Lower leg skin (tissue), 4 donors: ENCODE measurements at places on chromosomes 1 and 21. TPM values are rescaled to one million over a fixed set of nuclear protein-coding genes. Genes with fewer than 3 reads are reported as not detected.

Gene DENND2D
- total RNA-seq: 26.7 TPM

Gene FLG2
- total RNA-seq: 1,884 TPM

Gene HSF2BP
- not detected for total RNA-seq

Gene MCOLN3
- 1.1 TPM for total RNA-seq

Gene AK4
- 54.4 TPM for total RNA-seq

Gene PIGR
- total RNA-seq: 0.55 TPM

Gene ADAMTS4
- total RNA-seq: 15.3 TPM

Gene FAM43B
- total RNA-seq: not detected

Gene COL8A2
- 9.8 TPM for total RNA-seq

Gene MYBPH
- not detected for total RNA-seq

Gene ZNF687
- total RNA-seq: 21.9 TPM

Gene CFHR1
- not detected for total RNA-seq

DNA sequence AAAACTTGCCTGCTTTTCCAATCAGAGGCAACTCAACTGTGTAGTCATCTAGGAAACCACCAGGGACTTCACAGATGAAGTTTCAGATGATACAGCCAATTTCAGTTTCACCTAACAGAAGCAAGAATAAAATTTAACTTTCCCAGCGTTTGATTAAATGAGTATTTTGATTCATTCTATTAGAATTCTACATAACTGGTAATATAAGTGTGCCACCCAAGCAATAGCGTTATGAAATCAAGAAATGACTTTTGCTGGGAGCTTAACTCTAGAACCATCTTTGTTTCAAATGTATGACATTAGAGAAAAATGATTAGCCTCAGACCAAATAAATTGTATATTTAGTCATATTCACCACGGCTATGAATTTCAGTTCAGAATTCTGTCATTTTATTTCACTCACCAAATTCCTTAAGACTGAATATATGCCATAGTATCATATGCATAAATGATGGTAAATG lies 239.3 kb downstream of the NRIP1 start:
- no peak for DNase-seq

GRCh38 chr1:34331020-34331926 lies 154.6 kb downstream of the C1orf94 start:
- DNase-seq: no peak

DNA sequence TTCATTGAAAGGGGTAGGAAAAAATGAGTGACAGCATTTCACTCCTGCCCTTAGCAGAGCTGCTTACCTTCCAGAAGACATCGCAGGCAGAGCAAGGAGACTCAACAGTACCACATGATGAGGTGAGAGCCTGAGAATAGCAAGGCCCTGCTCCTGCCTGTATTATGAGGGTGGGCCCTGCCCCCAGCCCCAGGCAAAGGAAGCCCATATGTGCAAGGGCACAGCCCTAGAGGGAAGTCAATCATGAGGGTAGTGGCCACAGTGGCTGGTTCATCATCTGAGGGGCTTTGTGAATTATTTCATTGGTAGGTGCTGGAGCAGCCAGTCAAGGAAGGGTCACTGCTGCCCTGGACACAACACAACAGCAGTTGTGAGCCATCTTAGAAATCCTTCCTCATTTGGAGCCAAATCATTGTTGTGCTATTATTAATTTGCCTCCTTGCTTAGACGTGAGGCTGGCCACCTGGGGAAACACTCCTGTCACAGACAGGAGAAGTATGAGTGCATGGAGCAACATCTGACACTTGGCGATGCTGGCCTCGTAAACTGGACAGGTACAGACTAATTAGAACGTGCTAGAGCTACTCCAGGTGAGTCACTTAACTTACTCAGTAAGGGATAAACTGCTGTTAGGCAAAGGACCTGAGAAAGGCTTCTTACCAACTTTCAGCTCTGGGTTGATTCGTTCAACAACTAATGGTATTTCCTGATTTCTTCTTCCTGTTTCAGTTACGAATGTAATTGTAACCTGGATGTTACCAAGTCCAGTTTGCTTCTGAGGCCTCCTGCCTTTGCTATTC lies 22.7 kb upstream of the ACBD6 start:
- DNase-seq: no peak

DNA sequence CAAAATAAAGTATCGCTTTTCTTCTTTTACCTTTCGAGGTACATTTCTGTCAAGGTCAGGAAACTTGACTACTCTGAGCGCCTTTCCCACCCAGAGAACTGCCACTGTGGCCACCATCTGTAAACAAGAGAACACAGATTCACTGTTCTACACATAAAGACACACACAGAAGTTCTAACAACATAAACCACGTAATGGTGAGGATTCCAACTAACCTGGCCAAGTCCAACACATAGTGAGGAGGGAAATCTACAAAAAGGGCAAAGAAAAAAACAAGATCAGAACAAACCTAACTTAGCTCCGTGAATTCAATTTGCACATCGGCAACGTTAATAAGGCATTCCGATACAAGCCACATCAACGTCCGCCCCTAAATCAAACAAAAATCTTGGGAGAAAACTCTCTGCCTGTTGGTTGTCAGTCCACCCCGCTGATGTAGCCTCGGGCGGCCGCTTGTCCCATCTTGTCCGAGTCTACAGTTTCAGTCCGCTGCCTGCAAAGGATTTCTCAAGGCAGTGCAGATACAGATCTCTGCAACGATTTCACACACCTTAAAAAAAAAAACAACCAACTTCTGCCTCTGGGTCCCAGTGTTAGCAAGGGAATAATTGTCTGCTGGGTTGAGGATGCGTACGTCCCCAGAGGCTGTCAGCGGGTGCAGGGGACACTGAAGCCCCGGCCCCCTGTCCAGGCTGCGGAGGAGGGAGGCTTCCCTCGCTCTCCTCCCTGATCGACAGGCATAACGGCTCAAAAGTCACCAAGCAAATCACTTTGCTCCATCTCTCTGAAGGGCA lies 1.0 kb downstream of the SLC35D1 start:
- DNase-seq: peak; percentile 45

DNA sequence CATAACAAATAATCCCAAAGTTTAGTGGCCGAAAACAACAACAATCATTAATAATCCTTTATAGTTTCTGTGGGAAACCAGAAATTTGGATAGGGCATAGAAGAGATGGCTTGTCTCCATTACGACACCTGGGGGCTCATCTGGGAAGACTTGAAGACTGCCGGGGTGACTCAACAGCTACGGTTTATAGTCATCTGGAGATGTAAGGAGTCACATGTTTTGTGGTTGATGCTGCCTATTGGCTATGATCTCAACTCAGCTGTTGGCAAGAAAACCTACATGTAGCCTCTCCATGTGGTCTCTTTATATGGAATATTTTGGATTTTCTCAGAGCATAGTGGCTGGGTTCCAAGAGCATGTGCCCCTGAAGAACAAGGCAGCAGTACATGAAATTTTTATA lies 29.3 kb upstream of the TSPAN2 start:
- no peak for DNase-seq

DNA sequence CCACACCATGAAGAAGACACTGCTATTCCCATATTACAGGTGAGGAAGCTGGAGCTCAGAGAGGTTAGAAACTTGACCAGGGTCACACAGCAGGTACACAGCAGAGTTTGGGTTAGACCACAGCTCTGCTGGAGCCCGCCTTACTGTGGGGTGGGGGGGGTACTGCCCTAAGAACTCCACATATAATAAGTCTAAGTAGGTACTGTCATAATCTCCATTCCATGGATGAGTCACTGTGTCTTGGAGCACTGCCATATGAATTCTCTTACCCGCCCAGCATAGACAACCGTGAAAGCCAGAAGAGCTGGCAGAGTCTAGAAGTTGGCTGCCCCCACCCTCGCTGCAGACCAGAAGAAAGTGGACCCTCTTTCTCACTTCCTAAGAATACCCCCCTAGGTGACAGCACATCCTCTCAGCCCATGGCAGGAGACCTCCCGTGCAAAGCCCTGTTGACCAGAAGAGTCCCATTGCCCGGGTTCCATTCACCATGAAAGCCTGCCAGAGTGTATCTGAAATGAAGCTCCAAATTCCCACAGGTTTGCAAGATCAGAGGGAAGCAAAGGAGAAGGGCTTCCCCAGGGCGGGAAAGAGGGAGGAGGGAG lies 5.2 kb upstream of the PLA2G2D start:
- DNase-seq: peak; percentile 85

DNA sequence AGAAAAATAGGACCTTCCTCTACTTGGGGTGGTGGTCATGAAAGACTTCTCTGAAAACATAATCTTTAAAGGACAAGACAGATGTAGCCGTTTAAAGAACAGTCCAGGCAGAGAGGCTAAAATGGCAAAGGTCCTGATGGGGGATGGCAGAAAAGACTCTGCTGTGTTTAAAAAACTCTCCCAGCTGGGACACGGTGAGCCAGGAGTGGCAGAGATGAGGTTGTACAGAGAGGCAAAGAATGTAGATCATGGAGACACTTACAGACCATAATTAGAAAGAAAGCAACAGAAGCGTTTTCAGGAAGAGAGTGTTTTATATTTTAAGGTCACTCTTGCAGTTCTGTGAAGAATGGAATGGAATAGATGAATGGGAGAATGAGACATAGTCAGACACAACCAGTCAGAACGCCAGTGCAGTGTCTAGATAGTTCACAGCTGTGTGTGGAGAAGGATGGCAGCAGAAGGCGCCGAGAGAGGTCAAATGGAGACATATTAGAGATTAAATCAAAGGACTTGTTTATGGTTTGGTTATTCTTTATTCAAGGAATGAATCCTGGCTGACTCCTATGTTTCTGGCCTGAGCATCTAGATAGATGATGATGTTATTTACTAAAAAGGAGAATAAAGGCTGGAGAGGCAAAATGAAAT lies 47.8 kb downstream of the USP24 start:
- no peak for DNase-seq

DNA sequence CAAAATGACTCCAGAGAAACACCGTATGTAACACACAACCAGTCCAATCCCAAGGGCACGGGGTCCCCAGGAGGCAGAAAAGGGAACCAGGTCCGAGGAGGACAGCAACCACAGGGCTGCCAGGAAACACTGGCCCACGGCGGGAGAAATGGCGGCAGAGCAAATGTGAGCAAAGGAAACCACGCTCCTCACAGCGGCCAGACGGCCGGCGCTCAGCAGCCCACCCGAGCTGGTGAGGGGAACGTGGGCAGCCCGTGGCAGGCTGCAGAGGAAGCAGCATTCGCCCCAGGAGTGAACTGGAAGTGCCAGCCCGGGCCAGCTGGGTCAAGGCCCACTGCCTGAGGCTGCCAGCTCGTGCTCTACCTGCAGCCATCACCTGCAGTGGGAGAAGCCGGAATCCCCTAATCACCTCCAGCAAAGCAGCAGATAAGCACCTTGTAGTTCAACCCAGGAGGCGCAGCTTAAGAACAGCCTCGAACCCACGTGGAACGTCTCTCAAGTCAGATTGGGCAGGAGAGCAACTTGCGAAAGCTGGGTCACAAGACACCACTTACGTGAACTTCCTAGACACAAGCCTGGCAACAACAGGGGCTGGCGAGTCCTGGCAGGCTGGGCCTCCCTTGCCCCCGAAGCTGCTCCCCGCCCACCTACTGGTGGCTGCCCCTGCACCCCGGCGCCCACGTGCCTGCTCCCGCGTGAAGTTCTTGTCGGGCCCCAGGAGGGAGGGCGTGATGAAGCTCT lies 6.7 kb downstream of the SLC19A1 start:
- DNase-seq: peak; percentile 81

DNA sequence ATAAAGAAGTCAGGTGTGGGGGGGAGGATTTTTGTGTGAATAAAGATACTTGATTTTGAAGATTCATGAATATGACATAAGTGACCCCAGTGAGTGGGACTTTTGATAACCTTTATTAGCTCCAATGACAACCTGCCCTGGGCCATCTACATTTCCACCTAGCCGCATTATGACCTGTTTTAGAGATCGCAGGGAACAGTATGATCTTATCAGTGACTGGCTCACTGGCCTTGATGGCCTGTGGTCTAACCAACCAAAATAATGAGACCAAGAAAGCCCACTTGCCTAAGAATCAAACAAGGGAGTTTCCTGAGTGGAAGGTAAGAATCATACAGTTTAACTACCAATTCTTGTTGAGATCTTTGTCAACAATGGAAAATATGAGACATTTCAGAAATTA lies 1.8 kb downstream of the ELAPOR1 start:
- no peak for DNase-seq

DNA sequence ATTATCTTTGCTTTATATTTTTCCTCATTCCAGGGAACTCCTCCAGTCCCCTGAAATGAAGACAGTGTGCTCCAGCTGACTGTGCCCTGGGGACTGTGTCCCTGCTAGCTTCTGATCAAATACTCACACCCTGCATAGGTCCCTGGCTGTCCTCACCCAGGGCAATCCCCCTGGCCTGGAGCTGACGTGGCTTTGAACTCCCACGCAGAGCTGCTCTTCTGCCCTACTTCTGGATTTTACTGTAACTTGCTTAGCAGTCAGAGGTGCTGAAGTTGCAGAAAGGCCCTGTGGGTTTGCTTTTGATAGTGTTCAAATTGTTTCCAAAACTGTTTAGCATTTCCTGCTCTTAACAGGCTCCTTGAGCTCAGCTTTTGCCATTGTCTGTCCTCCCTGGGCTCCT lies 186.5 kb downstream of the FASLG start:
- no peak for DNase-seq

DNA sequence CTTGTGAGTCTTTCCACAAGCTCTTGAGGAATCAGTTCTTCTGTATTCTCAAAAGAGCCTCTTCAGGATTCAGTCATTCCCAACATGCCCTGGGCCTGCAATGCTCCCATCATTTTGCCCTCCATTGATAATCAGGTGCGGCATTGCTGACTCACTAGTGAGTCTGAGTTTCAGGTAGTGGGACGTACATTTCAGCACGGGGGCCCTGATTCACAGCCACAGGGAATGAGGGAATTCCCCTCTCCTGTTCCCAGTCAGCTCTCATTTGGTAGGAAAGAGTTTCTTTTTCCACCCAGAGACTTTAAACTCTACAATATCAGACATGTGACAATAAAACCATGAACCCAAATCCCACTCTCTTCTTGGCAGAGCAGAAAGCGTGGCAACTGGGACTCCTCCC lies 3.7 kb upstream of the IRF6 start:
- DNase-seq: no peak

DNA sequence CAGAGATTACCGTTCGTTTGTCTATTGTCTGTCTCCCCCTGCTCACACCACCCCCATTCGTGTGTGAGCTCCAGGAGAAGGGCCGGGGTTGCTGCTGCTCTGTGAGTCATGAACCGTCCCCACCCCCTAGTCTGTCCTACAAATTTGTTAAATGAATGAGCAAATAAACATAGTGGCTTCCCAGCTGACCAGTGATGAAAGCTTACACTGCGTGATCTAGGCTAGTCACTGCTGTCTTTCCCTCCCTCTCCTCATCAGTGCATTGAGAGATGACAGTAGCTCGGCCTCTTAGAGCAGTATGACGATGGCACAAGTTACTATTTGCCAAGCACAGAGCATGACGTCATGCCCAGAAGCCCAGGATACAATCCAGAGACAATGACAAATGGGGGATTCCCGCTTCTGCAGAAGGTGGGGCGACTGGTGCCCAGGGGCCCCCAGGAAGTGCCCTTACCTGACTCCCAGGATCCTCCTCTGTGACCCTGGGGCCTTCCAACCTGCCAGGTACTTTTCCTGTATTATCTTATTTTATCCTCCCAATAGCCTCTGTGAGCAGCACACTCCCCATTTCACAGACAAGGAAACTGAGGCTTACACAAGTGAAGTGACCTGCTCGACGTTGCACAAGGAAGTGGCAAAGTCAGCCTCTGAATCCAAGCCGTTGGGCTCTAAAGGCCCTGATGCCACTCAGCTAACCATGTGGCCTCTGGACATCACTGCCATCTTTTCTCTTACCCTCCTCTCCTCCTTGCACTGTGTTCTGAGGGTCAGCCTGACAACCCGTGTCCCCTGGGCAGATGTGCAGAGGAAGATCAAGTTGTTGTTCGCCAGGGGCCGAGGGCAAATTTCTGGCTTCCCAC lies 8.6 kb upstream of the EPHA2 start:
- no peak for DNase-seq

- no peak for DNase-seq
These were observed 240.2 kb upstream of the LYPLAL1 start for GRCh38 chr1:218933513-218933912.

GRCh38 chr1:22563671-22564602 lies 648 bp downstream of the EPHA8 start:
- DNase-seq: no peak
